ENCODE measurements at places on chromosomes 7 and 10.

GRCh38 chr7:85114342-85114741 lies 72.5 kb downstream of the SEMA3D start:
- DNase-seq, result no peak

GRCh38 chr7:118327174-118327573 lies 102.7 kb downstream of the ANKRD7 start:
- no peak for DNase-seq

DNA sequence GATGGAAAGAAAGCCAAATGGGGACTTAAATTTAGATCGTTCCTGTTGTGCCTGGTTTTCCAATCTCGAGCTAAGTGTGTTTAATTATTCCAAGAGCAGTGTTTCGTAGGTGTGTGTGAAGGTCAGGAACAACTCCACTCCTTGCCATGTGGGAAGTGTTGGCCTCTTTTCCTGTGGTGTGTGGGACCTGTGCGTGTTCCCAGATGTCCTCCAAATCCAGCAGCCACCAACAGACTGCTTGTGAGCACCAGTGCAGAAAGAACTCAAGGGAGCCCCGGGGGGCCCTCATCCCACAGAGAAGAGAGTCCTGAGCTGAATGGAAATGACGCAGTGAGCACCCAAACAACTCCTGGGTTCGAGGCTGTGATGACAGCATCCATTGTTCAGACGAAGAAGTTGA lies 227.7 kb downstream of the TMEM178B start:
- no peak for DNase-seq

DNA sequence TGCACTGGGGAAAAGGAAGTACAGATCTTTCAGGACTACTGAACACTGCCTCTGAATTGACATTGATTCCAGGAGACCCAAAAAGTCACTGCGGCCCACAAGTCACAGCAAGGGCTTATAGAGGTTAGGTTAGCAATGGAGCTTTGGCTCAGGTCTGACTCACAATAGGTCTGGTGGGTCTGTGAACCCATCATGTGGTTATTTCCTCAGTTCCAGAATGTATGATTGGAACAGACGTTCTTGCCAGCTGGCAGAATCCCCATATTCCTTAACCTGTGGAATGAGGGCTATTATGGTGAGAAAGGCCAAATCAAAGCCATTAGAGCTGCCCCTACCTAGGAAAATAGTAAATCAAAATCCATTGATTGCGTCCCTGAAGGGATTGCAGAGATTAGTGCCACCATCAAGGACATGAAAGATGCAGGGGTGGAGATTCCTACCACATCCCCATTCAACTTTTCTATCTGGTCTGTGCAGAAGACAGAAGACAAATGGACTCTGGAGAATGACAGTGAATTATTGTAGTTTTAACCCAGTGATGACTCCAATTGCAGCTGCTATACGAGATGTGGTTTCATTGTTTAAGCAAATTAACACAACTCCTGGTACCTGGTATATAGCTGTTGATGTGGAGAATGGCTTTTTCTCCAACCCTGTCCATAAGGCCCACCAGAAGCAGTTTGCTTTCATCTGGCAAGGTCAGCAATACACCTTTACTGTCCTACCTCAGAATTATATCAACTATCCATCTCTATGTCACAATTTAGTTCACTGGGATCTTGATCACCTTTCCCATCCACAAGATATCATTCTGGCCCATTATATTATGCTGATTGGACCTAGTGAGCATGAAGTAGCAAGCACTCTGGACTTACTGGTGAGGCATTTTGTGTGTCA lies 44.5 kb upstream of the PIK3CG start:
- no peak for DNase-seq

DNA sequence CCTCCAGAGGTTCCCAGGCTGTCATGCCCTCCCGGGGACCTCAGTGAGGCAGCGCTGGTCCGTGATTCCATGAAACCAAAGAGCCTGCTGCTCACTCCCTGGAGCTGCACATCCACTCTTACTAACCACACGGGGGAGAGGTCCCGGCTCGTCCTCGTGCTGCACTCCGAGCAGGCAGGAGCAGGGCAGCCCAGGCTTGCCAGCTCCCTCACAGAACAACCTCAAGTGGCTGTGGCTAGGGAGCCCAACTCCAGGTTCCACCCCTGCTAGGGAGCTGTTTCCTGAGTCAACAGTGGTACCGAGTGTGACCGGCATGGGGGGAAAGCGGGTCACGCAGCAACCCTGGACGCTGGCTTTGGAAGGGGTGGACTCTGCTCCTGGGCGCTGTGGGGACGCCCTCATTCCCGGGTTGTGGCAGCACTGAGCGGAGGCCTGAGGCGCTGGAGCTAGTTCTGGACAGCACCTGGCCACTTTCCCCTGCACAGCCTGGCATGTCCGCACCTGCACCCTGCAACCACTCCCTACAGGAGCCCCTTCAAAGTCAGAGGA lies 27.9 kb upstream of the PPP2R2D start:
- DNase-seq, result peak; percentile 12

- no peak for DNase-seq
These were observed 49.1 kb downstream of the EBF3 start for GRCh38 chr10:129914960-129915359.

DNA sequence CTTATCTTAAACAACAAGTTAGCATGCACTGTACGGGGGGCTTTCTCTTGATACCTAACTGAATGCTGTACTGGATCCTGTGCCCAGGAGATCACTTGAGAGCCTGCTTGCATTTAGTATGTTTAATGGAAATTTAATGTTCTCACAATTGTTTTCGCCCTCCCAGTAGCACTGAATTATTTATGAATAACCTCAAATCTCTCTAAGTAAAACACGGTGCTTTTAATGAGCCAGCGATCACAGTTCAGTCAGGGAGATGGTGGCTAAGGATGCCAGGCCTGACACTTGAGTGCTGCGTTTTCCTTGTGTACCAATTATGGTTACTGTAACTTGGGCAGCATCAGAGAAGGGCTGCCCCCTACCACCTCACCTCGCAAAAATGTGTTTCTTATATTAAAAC lies 115.5 kb upstream of the ADARB2 start:
- DNase-seq, result no peak

DNA sequence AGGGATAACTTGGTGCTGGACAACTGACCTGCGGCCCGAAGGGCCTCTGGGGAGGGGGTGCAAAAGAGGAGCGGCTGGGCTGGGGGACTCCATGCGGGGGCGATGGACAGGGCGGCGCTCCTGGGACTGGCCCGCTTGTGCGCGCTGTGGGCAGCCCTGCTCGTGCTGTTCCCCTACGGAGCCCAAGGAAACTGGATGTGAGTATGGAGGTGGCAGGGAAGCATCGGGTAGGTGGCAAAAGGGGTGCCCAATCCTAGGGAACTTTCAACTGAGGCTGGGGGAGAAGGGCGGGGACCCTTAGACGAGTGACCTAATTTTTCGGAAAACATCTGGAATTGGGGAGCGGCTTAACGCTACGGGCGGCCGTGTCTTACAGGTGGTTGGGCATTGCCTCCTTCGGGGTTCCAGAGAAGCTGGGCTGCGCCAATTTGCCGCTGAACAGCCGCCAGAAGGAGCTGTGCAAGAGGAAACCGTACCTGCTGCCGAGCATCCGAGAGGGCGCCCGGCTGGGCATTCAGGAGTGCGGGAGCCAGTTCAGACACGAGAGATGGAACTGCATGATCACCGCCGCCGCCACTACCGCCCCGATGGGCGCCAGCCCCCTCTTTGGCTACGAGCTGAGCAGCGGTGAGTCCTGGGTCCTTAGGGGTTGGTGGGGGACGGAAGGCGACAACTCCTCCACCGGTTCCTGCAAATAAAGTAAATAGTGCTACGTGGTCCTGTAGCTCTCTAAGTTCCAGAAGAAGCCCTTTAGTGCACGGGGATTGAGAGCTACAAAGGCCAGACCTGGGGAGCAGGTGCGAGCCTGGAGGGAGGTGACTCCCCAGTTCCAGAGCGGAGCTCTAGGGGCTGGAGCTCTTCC lies 622 bp downstream of the WNT16 start:
- peak; percentile 79 for DNase-seq

GRCh38 chr7:137110091-137110509 lies 233.4 kb downstream of the PTN start:
- no peak for DNase-seq

- DNase-seq, result no peak
These were observed 41.0 kb downstream of the FOXK1 start for GRCh38 chr7:4722960-4723630.

GRCh38 chr10:124943301-124944092 lies 1.6 kb downstream of the ZRANB1 start:
- DNase-seq, result no peak

DNA sequence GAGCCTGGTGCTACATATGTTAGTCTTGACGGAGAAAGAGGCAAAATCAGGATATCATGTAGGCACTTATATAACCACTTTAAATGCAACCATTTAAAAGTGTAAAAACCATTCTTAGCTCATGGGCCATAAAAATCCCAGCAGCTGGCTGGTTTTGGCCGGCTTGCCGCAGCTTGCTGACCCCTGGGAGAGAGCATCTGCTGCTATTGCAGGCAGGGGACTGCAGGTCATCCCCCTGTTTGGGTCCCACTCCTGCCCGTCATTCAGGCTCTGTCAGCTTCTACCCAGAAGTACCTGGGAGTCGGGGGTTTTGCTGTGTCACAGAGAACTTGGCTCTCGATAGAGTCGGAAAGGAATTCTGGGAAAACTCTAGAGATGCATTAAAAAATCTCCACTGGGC lies 187.4 kb downstream of the CUX1 start:
- no peak for DNase-seq

DNA sequence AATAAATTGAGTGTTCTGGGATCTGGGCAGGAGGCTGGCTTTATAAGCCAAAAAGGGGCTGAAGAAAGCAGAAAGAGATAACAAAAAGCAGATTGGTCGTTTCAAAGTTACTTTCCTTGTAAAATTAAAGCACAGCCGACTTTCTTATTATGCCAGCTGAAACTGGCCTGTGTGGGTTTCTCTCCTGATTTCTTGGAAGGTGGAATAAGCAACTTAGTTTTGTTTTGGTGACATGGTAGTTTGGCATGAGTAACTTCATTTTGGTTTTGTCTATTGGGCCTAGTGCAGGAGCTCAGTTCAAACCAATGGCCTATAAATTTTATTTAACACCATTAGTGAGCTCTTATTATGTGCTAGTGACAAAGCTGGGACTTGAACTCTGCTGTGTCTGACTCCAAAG lies 13.2 kb upstream of the DNAJC12 start:
- DNase-seq, result no peak

DNA sequence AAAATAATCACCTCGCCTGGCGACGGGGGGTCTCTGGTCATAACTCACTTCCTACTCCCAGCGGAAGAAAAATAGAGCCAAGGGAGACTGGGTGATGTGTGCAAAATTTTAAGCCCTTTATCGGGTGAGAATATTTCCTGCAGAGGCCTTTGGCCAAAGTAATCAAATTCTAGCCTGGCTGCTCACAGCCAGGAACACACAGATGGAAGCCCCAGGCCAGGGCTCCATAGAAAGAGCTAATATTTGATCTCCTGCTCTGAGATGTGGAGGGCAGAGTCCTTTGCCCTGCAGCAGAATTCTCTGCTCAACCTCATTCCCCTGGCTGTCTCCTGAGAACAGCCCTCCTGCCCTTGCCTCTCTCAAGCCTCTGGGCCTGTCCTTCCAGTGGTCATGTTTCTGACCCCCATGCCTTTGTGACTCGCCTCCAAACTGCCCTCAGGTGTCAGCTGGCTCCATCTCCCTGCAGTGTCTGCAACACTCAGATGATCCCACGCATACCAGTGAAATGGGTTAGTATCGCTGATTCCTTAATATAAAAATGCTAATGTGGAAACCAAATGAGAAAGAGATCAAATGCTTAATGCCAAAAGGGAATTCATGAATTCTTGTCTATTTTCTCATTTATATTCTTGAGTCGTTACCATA lies 34.5 kb downstream of the FRMD4A start:
- DNase-seq, result no peak

DNA sequence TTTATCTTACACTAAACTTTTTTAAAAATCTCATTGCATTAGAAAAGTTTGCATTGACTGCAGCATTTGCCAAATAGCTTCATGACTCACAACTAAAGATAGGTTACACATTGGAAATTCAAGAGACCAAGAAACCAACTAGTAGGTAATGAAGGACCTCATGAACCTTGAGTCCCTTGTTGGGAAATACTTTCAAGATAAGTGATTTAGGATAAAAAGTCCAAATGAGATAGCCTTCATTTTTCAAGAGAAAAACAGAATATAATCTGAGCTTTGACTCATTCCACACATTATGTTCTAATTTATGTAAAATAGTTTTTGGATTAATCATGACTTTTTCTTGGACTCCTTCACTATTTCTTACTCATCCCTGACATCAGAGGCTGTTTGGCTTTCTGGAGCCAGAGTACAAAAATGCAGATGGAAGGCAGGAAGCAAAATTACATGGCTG lies 13.1 kb upstream of the LIPF start:
- DNase-seq, result no peak

DNA sequence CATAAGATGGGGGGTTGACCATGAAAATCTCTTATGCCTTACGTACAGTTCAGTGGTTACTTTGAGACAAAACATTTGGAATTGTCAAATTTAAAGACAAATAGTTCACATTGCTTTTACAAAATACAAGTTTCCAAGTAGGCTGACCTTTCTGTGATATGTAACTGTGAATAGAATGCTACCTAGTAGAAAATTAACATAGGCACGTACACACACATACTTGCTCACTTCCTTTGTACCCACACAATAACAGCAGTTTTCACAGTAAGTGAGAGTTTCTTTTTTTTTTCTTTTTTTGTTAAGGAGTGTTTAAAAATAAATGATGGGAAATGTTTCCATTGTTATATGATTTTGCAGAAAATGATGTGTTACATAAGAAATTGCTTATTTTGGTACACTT lies 53.3 kb upstream of the SP8 start:
- DNase-seq, result no peak

GRCh38 chr7:76260171-76260703 lies 42.2 kb upstream of the HSPB1 start:
- peak; percentile 96 for DNase-seq

- no peak for DNase-seq
These were observed 63.5 kb downstream of the PRKAG2 start for GRCh38 chr7:151813445-151813844.

DNA sequence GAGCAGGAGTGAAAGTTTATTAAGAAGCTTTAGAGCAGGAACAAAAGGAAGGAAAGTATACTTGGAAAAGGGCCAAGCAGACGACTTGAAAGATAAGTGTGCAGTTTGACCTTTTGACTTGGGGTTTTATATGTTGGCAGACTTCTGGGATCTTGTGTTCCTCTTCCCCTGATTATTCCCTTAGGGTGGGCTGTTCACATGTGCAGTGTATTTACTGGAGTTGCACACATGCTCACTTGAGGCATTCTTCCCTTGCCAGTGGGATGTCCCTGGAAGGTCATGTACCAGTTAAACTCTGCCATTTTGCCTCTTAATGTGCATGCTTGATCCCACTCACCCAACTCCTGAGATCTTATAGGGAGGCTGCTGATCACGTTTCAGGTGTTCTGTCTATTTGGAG lies 23.4 kb upstream of the ARHGAP12 start:
- no peak for DNase-seq

- no peak for DNase-seq
These were observed 91.2 kb upstream of the INSIG1 start for GRCh38 chr7:155206318-155207020.

- DNase-seq, result no peak
These were observed 1069.1 kb upstream of the AUTS2 start for GRCh38 chr7:68529221-68529620.

DNA sequence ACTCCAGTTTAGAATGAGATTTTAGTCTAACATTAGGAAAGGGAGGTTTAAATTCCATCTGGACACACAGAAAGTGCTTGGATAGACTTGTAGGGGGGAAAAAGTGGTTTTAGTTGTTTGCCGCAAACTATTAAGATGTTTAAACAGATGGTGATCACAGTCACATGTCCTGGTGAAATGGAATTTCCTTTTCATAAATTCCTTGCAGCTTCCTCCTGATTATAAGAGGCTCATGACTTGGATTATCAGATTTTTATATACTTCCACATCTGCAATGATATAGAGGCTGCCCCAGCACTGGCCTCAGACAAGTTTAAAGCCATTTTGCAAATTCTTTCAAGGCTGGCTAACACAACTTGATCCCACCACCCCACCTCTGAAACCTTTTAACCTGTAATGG lies 106.4 kb upstream of the ARMC3 start:
- no peak for DNase-seq
